ENCODE measurements at places on chromosomes 3 and 15.

DNA sequence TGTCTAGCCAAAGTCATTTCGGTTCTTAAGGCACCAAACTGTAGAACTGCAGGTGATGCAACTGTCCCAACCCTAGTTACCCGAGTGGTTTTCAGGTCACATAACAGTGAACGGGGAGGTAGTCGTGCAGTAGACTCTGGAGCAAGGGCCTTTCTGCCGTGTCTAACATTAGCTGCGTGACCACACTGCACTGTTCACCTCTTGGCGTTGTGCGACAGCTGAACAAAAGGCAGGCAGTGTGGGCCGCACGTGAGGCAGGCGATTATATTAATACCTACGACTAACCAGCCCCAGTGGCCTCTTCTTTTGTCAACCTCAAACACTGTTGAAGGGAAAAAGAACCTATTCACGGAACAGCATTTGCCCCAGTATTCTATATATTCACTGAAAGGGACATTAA lies 2.8 kb downstream of the LRRN1 start:
- DNase-seq: no peak

- DNase-seq: no peak
Observed at GRCh38 chr15:88835119-88835518, 31.9 kb downstream of the ACAN start.

DNA sequence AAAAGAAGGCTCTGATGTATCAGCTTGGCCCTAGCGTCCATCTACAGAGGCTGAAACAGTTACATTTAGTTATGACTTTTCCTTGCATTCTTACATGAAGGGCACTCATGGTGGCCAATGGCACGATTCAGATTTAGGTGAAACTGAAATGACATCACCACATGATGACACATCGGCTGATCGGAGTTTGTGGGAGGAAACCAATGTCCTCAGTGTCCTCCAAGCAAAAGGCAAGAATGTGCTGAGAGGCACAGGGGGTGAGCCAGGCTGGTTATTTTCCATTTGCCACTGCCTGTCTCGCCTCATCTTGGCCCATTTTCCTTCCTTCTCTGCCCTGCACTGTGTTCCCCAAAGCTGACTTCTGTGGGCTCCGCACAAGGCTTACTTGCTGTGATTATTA lies 34.4 kb downstream of the TARS3 start:
- peak; percentile 50 for DNase-seq

GRCh38 chr3:179272385-179272784 lies 21.5 kb upstream of the KCNMB3 start:
- peak; percentile 6 for DNase-seq

GRCh38 chr3:54139630-54140029 lies 17.3 kb downstream of the CACNA2D3 start:
- DNase-seq: no peak

- DNase-seq: no peak
Observed at GRCh38 chr3:127208483-127209100, 15.7 kb downstream of the PRR23E start.

DNA sequence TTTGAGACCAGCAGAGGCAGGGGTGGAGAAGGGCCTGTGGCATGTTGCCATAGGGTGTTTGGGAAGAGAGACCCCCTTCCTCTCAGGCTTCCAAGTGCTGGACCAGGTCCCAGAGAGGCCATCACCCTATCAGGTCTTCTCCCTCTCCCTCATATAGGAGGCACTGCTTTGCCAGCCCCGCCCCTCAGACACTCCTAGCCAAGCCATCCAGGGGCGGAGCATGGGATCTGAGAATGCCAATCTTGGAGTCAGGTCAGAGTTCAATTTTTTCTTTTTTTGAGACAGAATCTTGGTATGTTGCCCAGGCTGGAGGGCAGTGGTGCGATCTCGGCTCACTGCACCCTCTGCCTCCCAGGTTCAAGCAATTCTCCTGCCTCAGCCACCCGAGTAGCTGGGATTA lies 32.7 kb downstream of the CRABP1 start:
- DNase-seq: no peak

- no peak for DNase-seq
Observed at GRCh38 chr3:108493862-108494261, 16.5 kb downstream of the MYH15 start.

- peak; percentile 63 for DNase-seq
Observed at GRCh38 chr3:130935761-130936492, 42.0 kb downstream of the ATP2C1 start.

DNA sequence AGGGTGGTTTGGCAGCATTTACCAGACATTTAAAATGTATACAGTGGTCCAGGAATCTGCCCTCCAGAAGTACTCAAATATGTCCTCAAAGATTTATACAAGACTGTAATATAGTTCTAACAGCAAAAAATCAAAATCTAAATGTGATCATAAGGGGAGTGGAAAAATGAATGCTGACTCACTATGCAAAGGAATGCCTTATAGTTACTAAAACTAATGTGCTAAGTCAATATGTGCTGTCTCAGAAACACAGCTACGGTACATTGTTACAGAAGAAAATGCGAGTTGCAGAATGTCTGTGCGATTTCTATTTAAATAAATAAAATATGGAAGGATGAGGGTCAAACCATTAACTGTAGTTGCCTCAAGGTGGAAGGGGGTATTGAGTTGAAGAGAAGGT lies 230.1 kb upstream of the UBE2E1 start:
- DNase-seq: peak; percentile 40

DNA sequence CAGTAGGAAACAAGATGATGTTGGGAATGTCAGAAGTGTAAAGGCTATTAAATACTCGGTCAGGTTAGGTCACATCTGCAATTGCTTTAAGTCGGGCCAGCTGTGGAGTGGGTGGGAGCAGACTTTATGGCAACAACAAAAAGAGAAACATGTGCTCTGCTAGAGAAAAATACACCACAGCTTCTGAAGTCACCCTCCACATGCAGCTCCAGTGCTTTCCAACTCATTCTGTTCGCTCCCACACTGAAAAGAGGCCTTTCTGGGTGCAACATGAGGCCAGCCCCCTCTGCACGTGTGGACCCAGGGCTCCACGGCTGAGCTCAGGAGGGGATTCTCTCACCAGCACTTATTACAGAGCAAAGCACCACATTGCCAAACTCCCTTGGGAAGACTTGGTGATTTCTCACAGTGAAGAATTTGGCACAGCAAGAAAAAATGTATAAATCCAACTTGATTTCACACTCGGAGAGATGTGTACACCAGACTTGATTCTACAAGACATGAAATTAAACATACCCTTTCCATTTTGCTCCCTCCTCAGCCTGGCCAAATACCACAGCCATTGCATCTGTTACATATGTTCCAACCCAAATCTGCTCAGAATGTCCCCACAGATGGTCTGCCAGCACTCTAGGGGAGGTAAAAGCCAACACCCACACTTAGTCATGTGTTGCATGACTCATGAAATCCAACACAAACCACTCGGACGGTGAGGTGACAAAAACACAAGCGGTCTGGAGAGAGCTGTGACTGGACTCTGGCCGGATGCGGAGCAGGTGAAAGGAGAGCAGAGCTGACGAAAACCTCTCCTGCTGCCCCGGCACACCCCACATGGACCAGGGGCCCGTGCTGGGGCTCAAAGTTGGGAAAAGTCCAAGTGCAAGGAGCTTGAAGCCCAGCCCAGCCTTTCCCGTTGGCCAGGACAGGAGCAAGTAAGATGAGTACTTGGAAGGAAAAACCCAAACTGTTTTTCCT lies 74.6 kb downstream of the ITGB5 start:
- DNase-seq: peak; percentile 95

GRCh38 chr3:17290894-17291293 lies 406.1 kb downstream of the PLCL2 start:
- DNase-seq: no peak

GRCh38 chr15:40986820-40987219 lies 33.5 kb downstream of the CHAC1 start:
- DNase-seq: no peak
